ENCODE measurements at places on chromosomes 16 and 17. TPM values are rescaled to one million over a fixed set of nuclear protein-coding genes. Genes with fewer than 3 reads are reported as not detected.

DNA sequence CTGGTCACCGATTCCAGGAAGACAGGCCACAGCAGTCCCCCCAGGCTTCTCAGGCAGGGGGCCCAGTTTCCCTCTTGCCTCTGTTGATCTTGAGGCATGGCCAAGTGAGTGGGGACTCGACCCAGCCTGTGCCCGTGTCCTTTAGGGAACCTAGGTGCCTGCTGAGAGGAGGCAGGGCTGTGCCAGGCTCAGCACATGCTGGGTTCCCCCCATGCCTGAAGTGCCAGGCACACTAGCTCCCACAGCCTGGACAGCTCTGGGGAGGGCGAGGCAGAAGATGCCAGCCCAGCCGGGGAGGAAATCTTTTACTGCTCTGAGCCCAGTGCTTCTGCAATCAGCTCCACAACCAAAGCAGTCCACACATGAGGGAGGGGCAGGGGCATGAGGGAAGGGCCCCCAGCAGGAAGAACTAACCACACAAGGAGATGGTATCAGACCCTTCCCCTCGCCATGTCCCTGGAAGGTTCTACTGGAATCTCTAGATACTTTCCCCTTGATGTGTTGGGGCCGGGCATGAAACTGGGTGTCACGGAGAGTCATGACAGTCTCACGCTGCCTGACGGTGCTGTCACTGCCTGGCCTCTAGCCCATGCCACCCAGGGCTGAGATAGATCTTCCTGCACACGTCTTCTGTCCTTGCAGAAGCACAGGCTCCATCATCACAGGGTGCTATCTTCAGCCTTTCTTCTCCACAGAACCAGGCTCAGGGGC, 25.5 kb downstream of the MYO18A start:
- no peak for DNase-seq

DNA sequence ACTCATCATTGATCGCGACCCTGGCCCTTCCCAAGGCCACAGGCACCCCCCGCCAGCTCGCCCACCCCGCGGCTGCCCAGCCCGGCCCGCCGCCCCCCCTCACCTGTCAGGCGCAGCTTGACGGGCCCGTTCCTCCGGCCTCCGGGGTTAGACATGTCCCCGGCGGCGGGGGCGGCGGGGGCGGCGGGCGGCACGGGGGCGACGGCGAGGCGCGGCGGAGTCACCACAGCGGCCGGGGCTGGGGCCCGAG, 456 bp downstream of the SMURF2 start:
- DNase-seq: peak; percentile 47

- no peak for DNase-seq
Measured at GRCh38 chr16:81485824-81486539, 41.4 kb downstream of the CMIP start.

GRCh38 chr17:6796017-6796886, 20.2 kb downstream of the FBXO39 start:
- no peak for DNase-seq

SUZ12 gene
- total RNA-seq: 23.4 TPM

DNA sequence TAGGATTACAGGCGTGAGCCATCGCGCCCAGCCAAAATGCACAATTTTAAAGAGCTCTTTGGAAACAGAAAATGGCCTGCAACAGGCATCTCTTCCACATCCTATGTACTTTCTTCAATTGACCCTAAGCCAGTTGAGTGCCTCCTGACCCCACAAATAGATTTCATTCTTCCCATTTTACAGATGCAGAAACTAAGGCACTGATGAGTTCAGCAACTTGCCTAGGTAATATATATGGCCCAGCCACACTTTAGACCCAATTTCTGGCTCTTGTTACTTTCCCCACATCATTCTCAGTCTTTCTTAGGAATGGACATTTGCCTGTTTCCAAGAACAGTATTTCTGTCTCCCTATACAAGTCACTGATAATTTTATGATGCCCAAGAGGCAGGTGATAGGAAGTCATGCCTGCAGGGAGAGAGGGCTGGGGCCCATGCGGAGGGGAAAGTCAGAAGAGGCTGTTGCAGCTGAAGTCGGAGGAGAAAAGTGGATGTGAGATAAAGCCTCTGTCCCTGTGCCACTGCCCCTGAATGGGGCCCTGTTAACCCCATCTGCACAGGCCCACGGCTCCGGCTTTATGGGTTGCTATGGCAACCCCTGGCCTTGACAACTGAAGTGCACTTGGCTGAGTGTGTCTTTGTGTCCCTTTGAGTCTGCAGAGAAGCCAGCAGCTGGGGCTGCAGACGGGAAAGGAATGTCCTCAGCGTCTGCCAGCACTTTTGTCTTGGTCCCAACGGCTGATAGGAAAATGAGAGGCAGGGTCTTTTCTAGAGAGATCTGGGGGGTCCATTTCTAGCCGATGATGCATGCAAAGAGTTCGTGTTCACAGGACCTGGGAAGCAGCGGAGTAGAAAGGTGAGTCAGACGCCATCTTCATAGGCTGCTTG, 45.9 kb downstream of the ABAT start:
- peak; percentile 33 for DNase-seq

DNA sequence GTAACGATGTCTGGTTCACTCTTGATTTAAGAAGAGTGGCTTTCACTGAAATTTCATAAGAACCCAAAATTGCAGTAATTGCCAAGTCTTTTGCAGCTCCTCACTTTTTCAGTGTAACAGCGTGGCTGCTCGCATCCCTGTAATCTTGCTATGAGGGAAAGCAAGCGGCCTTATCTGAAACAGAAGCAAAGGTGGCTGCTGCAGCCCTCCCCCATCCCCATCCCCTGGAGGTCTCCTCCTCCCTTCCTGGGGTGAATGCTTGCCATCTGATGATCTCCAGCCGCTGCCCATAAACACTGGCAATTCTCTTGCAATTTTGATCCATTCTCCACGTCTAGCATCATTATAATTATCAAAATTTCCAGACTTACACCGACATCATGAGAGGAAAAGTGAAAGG, 182.5 kb upstream of the ASIC2 start:
- no peak for DNase-seq

Data from dorsolateral prefrontal cortex (tissue), 122 donors.